ENCODE measurements at places on chromosomes 5 and 9.
A peak's percentile ranks its signal among the peaks of the same experiment; 100 is the strongest.

GRCh38 chr5:177453852-177454396 is 7.3 kb downstream of the PRR7 start:
- H3K27me3 ChIP-seq = no peaks in the 10 kb centered on the region
- peak overlapping the region; percentile 80 for H3K4me3 ChIP-seq
- DNase-seq = no peak

DNA sequence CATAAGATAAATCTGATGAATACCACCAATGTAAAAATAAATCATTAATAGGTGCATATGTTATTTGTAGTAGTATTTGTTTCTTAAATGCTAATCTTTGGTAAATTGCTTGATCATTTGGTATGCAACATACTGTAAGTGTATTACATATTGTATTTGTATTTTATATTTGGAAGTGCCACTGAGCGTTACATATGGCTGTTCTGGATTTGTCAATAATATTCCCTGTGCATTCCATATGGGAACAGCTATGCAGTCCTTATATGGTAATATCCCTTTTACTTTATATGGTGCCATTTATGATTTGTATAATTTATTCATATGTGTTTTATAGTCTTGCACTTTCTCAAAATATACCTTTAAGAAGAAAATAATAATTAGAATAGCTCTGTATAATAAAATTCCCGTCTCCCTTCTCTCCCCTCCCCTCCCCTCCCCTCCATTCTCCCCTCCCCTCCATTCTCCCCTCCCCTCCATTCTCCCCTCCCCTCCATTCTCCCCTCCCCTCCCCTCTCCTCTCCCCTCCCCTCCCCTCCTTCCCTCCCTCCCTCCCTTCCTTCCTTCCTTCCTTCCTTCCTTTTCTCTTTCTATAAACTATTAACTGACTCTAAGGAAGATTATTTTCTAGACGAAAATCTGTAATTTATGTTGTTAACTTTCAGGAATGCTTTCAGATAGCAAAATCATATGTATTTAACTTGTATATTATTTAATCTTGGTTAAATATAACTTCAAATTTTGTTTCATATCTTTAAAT is 241.4 kb downstream of the CSNK1G3 start:
- DNase-seq = no peak
- H3K36me3 ChIP-seq = no peaks in the 10 kb centered on the region
- no peak overlapping the region for H3K27ac ChIP-seq
- H3K4me1 ChIP-seq = no peaks in the 10 kb centered on the region
- H3K4me3 ChIP-seq = no peak overlapping the region

GRCh38 chr5:178530526-178530925 is 59.7 kb downstream of the COL23A1 start:
- no peaks in the 10 kb centered on the region for H3K4me1 ChIP-seq
- no peaks in the 10 kb centered on the region for H3K36me3 ChIP-seq
- DNase-seq = no peak
- H3K27me3 ChIP-seq = no peaks in the 10 kb centered on the region
- H3K27ac ChIP-seq = no peak overlapping the region

DNA sequence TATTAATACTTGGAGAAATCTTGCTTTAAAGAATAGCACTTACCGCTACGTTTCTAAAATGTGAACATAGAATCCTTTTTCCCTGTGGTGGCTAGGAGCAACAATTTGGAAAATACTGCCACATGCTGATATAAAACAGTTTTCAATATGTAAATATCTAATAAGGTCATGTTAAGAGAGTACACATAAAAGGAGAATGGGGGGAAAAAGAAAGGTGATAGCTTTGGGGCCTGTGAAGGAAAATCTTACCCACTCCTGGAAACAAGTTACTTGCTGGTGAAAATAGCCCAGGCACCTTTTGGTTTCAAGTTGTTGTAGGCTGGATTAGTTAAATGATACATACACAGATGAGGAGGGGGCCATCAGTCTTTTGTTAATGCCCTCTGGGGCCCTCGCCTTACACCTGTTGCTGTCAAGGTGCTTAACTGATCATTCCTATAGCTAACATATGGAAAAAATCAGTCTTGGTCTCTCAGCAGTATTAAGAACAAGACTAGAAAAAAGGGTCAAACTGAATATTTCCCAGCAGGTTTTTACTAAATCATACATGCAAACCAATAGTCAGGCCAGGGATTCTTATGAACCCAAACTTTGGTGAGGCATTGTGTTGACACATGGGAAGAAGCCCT is 24.1 kb downstream of the FYB1 start:
- H3K4me1 ChIP-seq = peaks cover 72% of the 10 kb centered on the region
- peaks cover 16% of the 10 kb centered on the region for H3K36me3 ChIP-seq
- H3K4me3 ChIP-seq = peak overlapping the region; percentile 75

DNA sequence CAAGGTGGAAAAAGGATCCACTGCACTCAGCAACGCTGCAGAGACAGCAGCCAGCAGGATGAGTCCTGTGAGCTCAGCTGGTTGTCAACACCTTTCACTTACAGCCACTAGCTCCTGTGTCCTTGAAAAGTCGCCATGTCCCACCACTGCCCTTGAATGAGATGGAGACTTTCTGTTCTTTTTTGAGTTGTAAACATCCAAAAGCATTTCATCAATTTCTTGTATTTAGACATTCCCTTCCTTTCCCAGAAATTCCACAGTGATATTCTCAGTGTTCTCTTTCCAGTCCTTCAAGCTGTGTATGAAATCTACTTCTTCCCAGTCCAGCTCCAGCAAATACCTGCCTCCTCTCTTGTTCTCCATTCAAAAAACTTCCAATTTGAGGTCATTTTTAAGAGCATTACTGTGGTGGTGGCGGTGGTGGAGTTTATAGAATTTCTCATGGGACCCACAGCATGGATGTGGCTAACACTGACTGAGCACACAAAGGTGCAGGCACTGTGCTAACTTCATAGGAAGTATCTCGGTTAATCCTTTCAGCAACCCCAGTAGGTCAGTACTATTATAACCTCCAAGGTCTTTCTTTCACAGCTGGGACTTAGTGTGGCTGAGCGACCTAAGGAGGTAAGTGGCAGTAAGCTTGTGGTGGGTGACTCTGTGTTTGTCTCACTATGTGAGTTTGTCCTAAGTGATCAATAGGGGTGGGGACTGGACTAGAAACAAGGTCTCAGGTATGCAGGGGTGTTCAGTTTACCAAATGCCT is 15.0 kb upstream of the GPX3 start:
- no peak overlapping the region for H3K4me3 ChIP-seq
- H3K27ac ChIP-seq = no peak overlapping the region
- no peak for DNase-seq
- no peaks in the 10 kb centered on the region for H3K4me1 ChIP-seq

GRCh38 chr9:95182854-95183563 is 134.5 kb downstream of the FANCC start:
- no peak for DNase-seq
- H3K27me3 ChIP-seq = no peaks in the 10 kb centered on the region
- H3K36me3 ChIP-seq = no peaks in the 10 kb centered on the region
- no peaks in the 10 kb centered on the region for H3K4me1 ChIP-seq
- H3K4me3 ChIP-seq = no peak overlapping the region

GRCh38 chr9:97640325-97640724 is 6.7 kb downstream of the NCBP1 start:
- peaks cover 44% of the 10 kb centered on the region for H3K4me1 ChIP-seq
- H3K27me3 ChIP-seq = no peaks in the 10 kb centered on the region
- H3K4me3 ChIP-seq = no peak overlapping the region
- H3K27ac ChIP-seq = no peak overlapping the region
- no peak for DNase-seq
- peaks cover 85% of the 10 kb centered on the region for H3K36me3 ChIP-seq

DNA sequence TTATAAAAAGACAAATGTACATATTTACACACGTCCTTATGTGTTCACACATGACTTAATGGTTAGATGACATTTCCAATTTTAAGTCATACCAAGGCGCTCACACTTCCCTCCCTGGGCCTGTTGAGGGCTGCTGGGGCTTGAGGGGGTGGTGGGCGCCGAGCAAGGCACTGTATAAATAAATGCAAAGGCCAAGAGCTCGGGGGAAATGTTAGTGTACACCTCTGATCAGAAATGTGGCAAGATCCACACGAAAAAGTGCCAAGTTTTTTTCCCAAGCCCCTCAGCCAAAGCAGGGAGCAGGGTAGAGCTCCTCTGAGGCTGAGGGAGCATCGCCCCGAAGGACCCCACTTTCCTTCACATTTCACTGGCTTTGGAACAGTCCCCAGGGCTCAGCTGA is 7.5 kb downstream of the IRF1 start:
- H3K27me3 ChIP-seq = no peaks in the 10 kb centered on the region
- H3K4me3 ChIP-seq = no peak overlapping the region
- H3K4me1 ChIP-seq = peaks cover 87% of the 10 kb centered on the region
- peak; percentile 33 for DNase-seq

GRCh38 chr5:31731016-31731415 is 92.1 kb downstream of the PDZD2 start:
- no peak overlapping the region for H3K4me3 ChIP-seq
- H3K27me3 ChIP-seq = no peaks in the 10 kb centered on the region
- DNase-seq = no peak
- H3K27ac ChIP-seq = no peak overlapping the region
- H3K36me3 ChIP-seq = no peaks in the 10 kb centered on the region

DNA sequence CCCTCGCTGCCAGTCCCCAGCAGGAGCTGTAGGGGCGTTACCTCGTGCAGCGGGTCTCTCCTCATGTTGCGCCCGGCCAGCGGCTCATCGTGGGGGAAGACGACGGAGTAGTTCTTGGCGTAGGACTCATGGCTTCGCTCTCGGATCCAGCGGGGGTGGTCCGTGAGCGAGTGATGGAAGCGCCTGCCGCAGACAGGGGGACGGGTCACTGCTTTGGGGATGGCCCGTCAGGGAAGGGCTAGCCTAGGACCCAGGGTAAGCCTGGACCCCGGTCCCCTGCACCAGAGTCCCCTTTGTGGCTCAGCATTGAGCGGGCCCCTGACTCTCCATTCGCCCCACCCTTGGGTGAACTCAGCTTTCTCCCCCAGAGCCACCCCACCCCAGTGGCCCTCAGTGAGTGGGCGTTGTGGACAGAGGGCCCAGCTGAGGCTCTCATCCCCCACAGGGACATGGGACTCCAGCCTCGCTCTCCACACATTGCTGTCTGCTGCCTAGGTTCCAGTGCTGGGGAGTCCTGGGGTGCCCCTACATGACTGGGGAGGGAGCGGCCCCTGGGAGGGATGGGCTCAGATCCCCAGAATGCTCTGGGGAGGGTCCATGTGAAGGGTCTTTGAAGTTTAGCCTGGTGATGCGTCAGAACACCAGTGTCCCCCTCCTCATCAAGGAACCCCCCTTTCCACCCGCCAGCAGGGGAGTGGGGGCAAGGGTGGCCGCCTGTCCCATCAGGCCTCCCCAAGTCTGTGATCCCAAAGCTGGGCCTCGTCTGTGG is 29.7 kb downstream of the SARDH start:
- no peak overlapping the region for H3K4me3 ChIP-seq
- no peaks in the 10 kb centered on the region for H3K27me3 ChIP-seq
- H3K27ac ChIP-seq = no peak overlapping the region
- H3K4me1 ChIP-seq = peaks cover 32% of the 10 kb centered on the region

- H3K36me3 ChIP-seq = peaks cover 36% of the 10 kb centered on the region
- no peak overlapping the region for H3K4me3 ChIP-seq
- peaks cover 23% of the 10 kb centered on the region for H3K4me1 ChIP-seq
- no peak overlapping the region for H3K27ac ChIP-seq
Measured at GRCh38 chr5:78355561-78355960, 4.9 kb upstream of the SCAMP1 start.

DNA sequence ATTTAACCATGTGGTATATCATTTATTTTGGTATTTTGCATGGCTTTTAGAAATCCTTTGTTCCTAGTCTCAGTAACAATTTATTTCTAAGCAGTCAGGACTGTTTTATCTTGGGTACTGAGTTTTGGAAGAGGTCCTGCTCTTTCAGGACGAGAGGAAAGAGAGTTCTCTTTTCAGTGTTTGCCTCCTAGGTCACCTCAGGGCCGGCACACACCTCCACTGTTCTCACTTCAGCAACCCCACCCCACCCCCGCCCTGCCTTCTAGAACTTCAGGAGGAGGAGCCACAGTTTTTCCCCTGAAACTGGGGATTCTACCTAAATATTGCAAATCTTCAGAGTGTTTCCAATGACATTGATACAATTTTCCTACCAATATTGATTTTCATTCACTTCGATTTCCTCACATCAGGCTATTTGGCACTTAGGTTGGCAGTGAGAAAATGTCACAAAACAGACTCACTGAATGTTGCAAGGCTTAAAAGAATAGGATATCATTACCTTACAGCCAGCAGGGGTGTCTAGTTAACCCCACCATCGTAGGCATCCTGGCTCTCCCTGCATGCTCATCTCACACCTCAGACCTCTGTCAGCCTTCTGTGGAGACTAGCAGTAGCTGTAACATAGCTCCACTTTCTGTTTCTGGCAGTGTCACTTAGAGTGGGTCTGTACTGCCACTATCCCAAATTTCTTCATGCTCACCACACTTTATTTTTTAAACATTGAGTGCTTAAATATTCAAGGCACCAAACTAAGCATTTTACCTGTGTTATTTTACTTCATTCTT is 5.4 kb downstream of the IGIP start:
- DNase-seq = no peak
- H3K4me1 ChIP-seq = peaks cover 48% of the 10 kb centered on the region
- H3K36me3 ChIP-seq = no peaks in the 10 kb centered on the region
- H3K27me3 ChIP-seq = no peaks in the 10 kb centered on the region

DNA sequence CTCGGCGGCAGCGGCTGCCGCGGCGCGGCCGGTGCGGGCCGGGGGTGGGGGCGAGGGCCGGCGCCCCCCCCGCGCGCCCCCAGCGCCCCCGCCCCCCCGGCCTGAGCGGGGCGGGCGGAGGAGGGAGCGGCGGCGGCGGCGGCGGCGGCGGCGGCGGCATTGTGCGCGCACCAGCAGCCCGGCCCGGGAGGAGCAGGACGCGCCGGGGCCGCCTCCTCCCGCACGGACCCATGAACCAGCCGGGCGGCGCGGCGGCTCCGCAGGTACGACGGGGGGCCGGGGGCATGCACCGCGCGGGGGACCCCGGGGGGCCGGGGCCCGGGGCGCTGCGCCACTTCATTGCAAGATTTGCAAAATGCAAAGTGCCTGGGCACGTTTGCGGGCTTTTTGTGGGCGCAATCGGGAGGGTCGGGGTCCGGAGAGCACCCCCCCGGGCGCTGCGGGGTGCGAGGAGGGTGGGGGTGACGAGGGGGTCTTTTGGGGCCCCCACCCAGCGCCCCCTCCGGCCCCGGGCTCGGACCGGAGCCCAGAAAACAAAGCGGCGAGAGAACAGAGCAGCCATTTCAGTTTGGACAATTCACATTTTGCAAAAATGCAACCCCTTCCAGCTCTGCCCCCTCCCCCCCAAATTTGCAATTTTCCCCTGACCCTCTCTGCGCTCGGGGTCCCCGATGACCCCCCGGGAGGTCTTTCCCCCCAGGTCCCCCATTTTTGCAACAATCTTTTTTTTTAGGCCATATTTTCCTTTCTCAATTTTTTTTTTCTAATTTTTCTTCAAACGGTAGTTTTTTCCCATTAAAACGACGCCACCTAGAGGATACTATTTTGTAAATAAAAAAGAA is at the start of gene ZNF618:
Gene ZNF618, plus strand, starts transcription at position 159 of the 842 bp plus-strand sequence. Its CDS starts 72 bp downstream, at position 231.
- no peaks in the 10 kb centered on the region for H3K36me3 ChIP-seq
- H3K27me3 ChIP-seq = peaks cover 26% of the 10 kb centered on the region
- DNase-seq = peak; percentile 51
